RPMI8226 (cell line): ENCODE measurements at places on chromosomes 13 and 19.

DNA sequence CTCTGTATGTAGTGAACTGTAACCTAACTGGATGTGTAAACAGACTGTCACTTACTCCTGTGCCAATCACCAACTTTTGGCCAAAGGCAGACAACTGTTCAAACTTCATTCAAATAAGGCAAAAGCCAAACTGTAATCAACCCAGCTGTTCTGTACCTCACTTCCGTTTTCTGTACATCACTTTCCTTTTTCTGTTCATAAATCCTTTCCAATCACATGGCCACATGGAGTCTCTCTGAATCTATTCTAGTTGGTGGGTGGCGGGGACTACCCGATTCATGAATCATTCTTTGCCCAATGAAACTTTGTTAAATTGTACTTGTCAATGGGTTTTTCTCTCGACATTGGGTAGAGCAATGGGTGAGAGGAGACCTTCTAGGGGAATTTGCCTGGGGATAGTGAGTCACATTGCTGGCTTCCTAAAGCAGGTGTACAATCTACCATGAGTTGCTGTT, 178.3 kb upstream of the RFC3 start:
- no peak for DNase-seq

DNA sequence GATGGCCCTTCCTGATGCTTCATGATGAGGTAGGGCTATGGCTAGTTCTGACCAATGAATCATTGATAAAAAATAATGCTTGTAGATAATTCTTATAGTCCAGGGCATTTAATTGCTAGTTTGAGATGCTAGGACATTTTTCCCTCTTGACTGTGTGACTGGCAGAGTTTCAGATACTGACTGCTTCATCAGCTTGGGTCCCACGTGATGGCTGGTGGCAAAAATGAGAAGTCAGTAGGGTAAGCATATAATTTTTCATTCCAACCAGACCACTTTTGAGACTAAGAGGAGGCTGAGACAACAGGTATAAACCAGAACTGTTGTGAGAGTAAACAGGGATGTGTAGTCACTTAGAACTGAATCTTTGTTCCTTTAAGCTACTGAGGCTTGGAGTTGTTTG, 183.3 kb downstream of the HS6ST3 start:
- no peak for DNase-seq

DNA sequence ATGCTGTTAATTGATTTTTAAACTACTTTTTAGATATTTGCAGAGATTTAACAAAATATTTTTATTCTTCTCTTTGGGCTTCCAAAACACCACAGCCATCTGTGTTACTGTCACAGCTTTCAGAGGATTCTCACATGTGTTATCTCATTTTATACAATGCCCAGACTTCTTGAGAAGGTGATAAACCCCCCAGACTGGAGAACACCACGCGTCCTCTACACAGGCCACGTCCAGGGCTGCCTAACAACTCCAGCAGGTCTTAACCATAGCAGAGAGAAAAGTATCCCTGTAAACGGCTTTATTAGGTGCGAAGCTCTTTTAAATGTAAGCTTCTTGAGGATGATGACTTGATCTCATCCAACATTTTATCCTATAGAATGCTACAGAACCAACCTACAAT, 2.0 kb downstream of the GPR183 start:
- DNase-seq, result no peak

GRCh38 chr13:29991343-29991742, 140.9 kb upstream of the UBL3 start:
- DNase-seq, result no peak

GRCh38 chr13:52029569-52029968, 5.1 kb downstream of the UTP14C start:
- no peak for DNase-seq

GRCh38 chr13:59203855-59204254, 959.9 kb downstream of the DIAPH3 start:
- no peak for DNase-seq

- DNase-seq, result no peak
These were observed 4.9 kb downstream of the SLAIN1 start for GRCh38 chr13:77702366-77702765.

DNA sequence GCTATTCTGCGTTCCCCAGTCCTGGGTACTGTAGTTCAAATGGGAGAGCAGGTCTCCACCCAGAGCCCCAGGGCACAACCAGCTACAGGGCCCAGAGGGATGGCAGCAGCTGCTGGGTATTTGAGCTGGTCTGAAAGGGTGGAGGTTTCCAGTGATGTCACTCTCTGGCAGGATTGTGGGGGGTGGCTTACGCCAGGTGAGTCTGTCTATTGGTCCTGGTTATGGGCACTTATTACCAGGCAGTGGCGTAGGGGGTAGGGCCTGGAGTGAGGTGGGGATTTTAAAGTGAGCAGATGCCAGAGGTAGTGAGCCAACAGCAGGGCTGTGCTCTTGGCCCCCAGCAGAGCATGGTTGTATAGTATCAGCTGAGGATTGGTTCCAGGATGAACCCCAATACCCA, 6.2 kb downstream of the RPS19 start:
- DNase-seq, result no peak

- DNase-seq, result no peak
These were observed 2771.0 kb upstream of the PCDH20 start for GRCh38 chr13:64186503-64187250.

DNA sequence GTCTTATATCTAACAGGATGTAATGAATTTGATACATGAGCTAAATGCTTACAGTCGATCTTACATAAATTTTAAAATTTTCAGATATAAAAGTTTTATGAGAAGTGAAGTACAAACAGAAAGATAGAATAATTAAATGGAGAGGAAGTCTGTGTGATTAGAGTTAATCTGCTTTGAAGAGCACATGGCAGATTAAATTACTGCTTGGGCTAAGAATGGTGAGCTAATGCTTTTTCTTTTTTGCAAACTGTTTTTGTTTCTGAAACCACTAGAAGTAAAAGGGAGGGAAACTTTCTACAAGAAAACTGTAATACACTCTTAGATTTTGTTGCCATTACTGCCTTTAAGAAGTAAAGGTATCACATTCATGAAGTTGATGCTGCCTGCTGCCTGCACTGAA, 96.3 kb upstream of the SPRY2 start:
- no peak for DNase-seq
